ENCODE measurements at places on chromosomes 7 and 10. TPM values are rescaled to one million over a fixed set of nuclear protein-coding genes. Genes with fewer than 3 reads are reported as not detected.

C10orf95 gene
- total RNA-seq = 18.0 TPM

SH2D4B gene
- 0.20 TPM for total RNA-seq

TMEM196 gene
- not detected for total RNA-seq

TAS2R41 gene
- not detected for total RNA-seq

PDAP1 gene
- 65.3 TPM for total RNA-seq

Data from upper lobe of left lung (tissue), 6 donors.